ENCODE measurements at places on chromosomes 2 and 18. TPM values are rescaled to one million over a fixed set of nuclear protein-coding genes. Genes with fewer than 3 reads are reported as not detected.

- no peak for DNase-seq
These were observed 26.9 kb downstream of the DIPK1C start for GRCh38 chr18:74430231-74430630.

FTCDNL1 gene
- 7.3 TPM for polyA plus RNA-seq

CD302 gene
- 214 TPM for polyA plus RNA-seq

- no peak for DNase-seq
These were observed 130.6 kb downstream of the LNPK start for GRCh38 chr2:175871331-175872004.

- DNase-seq: no peak
These were observed 106.4 kb upstream of the HNRNPA3 start for GRCh38 chr2:177106212-177106611.

TMEM37 gene
- polyA plus RNA-seq: not detected

- no peak for DNase-seq
These were observed 96.9 kb upstream of the ZNF236 start for GRCh38 chr18:76725445-76725844.

DNA sequence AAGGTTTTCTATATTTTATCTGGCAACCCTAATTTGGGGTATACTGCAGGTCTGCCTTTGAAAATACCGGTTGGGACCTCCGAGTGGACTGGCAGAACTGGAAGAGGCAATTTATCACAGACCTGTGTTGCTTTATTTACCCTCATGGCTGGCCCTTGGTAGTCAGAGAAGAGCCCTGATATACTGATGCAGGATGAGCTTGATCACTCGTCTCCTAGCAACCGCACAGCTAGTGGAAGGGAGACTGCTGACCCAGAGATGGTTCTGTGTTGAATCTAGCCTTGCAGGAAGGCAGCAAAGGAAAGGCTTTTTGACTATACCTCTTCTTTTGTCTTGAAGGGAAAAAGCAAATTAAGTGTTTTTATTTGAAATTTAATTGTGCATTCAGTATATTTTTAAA lies 154.7 kb downstream of the EML6 start:
- DNase-seq: no peak

DNA sequence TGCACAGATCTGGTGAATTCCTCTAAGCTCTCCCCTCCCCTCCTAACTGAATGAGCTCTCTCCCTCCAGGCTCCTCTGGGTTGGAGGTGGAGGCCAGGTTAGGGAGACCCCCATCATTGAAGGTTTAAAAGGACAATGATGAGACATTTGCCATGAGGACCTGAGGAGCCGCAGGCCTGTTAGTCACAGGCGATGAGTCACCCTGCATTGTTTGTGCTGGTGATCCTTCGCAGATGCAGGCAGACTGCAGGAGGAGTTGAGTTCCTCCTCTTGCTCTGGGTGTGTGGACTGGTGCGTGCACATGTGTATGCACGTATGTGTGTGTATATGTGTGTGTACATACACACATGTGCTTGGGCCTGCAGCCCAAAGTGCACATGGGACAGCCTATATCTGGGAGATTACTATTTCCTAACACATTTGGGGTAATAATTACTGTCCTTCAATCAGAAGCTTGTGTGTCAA lies 42.0 kb downstream of the MCFD2 start:
- peak; percentile 63 for DNase-seq

EHBP1 gene
- polyA plus RNA-seq: 6.1 TPM

DNA sequence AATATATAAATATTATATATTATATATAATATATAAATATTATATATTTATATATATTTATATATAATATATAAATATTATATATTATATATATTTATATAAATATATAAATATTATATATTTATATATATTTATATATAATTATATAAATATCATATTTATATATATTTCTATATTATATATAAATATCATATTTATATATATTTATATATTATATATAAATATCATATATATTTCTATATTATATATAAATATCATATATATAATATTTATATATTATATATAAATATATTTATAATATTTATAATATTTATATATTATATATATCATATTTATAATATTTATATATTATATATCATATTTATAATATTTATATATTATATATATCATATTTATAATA lies 321.4 kb downstream of the CDH2 start:
- DNase-seq: no peak

- DNase-seq: no peak
These were observed 137.8 kb downstream of the LAMA3 start for GRCh38 chr18:23826850-23827620.

IL37 gene
- polyA plus RNA-seq: not detected

DNA sequence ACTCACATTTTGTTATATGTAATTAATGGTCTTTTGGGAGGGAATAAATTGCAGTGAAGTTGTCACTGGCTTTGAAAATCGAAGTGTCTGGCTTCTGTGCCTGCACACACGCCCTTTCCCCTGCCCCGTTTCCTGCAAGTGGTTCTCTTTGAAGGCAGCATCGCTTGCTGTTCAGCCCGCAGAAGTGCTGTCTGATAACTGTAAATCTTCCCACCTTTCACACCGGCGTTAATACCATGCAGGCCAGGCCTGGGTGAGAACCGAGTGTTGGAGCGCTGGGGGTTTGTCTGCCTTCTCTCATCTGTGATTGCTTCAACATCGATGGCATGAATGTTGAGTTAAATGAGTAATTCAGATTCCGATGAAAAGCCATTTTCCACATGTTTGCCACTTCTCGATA lies 37.9 kb upstream of the RPL31 start:
- DNase-seq: no peak

GRCh38 chr18:78639006-78639950 lies 340.3 kb upstream of the SALL3 start:
- DNase-seq: no peak
